ENCODE measurements at places on chromosomes 3 and 15.

DNA sequence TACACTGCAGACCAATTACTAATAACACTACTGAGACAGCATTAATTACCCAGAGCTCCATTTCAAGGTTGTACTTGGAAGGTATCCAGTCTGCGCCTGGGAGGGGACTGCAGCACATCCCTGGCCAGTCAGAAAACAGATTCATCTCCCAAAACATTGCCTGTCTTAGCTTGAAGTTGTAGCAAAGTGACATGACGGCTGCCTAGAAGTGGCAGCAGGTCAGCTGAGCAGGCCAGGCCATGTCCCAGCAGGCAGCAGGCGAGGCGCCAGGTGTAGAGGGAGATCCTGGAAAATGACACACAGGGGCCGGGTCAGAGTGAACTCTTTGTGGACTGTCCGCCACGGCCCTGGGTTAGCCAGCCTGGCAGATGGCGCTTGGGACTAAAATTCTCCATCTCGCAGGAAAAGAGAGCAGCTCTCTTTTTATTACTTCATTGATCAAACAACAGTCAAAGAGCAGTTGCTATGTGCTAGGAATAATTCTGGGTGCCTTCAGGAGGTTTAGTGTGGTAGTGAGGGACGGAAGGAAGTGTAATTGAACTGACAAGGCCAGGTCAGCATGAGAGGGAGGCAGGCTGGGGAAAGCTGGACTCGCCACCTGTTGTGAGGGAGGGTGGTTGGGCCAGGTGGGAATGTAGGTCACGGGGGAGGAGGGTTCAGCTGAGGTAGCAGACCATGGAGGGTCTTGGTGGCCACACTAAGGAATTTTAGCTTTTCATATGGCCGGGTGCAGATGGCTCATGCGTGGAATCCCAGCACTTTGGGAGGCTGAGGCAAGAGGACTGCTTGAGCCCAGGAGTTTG, 1.3 kb upstream of the MAP6D1 start:
- no peak for DNase-seq

DNA sequence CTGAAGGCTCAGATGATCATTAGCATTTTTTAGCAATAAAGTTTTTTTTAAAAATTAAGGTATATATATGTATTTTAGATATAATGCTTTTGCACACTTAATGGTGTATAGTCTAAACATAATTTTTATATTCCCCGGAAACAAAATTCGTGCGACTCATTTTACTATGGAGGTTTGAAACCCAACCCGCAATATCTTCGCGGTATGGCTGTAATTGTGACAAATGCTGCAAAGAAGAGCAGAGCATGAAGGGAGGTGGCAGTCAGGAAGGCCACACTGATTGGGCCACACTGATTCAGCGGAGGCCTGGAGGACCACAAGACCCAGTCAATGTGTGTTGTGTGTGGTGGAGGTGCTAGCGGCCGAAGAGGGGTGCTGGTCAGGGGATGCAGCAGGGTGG, 4.5 kb upstream of the CYP8B1 start:
- DNase-seq = no peak

- DNase-seq = no peak
Measured at GRCh38 chr15:29083858-29084257, 185.8 kb downstream of the NSMCE3 start.

DNA sequence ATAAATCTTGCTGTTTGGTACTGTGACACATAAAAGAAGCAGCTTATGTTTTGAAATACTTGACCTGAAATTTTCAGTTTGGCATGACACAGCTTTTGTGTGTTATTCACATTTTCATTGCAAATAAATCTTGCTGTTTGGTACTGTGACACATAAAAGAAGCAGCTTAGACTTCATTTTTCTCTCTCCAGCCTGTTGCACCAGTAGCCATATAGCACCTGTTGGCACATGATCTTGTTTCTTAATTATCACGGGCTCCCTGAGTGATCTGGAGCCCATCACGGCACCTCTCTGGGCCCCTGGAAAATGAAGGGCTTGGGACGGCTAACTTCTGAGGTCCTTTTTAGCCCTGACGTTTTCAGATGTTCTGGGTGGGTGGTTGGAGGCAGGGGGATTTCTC, 77.4 kb upstream of the SLCO3A1 start:
- DNase-seq = no peak

DNA sequence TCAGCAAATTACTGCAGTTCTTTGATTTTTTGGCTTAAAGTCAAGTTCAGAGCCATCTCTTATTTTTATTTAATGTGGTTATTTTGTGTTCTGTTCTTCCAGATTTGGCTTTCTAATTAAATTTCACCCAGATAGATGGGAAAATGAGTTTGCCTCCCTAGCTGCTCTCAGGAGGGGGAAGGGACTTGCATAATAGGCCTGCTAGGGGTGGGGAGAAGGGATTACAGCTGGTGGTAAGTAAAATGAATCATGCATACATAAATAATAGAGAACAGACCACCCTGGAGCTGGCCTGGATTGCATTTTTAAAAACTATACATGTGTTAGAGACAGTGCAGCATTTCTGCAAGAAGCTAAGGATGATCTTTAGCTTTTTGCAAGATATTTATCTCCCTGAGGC, 3.9 kb upstream of the PXYLP1 start:
- DNase-seq = no peak

DNA sequence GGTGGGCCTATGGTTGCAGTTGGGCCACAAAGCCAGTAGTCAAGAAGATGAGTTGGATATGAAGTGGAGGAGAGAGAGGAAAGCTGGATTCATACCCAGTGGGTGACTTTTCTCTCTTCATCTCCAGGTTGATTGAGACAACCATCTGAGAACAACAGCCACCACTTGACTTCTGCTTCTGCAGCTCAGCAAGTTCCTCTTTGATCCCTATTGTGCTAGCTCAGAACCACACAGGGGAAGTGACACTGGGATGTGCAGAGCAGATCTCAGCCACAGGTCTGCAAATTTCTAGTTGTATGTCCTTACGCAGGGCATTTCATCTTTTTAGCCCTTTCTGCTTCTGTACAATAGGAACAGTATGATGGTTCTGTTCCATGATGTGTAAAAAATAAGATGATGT, 459.2 kb upstream of the ARRDC4 start:
- no peak for DNase-seq

DNA sequence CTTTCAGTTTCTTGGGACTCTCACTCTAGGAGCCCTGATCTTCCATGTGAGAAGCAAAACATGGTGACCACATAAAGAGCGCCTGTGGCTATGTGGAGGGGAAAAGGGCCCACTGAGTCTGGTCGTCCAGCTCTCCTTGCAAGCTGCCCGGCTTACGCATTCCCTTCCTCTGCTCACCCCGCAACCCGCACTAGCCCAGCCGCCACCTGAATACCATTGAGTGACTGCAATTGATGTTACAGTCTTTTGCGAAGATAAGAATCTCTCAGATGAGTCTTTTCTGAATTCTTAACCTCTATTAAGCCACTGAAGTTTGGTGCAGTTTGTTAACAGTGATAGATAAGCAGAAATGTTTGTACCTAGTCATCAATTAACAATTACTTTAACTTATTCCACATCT, 589.0 kb upstream of the DPPA4 start:
- DNase-seq = no peak

DNA sequence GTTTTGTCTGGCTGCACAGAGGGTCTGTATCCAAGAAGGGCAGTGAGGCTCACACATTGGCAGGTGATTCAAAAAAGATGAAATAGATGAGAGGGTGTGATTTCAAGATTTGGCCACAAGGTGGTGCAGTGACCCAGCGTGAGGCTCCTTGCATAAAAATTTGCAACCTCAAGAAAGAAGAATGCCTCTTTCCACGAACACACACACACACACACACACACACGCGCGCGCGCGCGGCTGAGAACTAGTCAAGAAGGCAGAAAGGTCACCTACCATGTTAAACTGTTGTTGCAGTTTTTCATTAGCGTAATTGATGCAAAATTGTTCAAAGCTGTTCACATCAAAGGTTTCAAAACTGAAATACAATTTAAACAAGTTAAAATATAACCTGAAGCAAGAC, 39.2 kb downstream of the MYO5C start:
- DNase-seq = peak; percentile 63

- DNase-seq = no peak
Measured at GRCh38 chr15:94523873-94524272, 292.5 kb downstream of the MCTP2 start.

- no peak for DNase-seq
Measured at GRCh38 chr3:128813097-128813496, 66.3 kb upstream of the ACAD9 start.

GRCh38 chr3:88744896-88745295, 362.5 kb upstream of the EPHA3 start:
- no peak for DNase-seq

DNA sequence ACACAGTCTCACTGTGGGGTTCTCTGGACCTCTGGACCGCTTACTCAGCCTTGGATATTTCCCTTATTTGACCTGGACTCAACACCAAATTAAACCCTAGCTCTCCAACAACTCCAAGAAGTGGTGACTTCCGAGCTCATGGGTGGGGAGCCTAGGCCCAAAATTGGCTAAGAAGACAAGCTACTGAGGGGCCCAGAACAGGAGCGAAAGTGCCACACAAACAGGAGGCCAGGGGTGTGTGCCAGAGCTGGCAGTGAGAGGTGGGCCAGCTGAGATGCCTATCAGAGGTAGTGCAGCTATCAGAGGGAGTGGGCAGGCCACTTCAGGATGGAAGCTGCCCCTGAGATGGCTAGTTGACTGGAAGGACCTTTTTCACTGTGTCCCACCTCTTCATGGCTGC, 151.1 kb upstream of the PRR20G start:
- no peak for DNase-seq

DNA sequence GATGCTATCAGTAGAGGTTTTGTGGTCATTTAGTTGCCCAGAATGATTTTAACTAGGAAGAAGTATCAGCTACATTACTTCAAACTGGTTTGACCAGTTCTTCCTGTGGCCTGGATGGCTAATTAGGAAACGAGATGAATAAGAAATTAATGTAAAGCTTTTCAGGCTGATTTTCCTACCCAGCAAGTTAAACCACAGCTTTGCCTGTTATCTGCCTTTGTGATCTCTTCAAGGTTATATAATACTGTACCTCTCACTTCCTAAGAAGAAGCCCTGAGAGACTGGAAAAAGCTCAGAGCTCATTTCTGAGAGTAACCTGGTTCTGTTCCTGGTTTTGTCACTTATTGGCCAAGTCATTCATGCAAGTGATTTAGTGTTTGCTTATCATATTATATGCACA, 782.2 kb upstream of the GOLIM4 start:
- no peak for DNase-seq

DNA sequence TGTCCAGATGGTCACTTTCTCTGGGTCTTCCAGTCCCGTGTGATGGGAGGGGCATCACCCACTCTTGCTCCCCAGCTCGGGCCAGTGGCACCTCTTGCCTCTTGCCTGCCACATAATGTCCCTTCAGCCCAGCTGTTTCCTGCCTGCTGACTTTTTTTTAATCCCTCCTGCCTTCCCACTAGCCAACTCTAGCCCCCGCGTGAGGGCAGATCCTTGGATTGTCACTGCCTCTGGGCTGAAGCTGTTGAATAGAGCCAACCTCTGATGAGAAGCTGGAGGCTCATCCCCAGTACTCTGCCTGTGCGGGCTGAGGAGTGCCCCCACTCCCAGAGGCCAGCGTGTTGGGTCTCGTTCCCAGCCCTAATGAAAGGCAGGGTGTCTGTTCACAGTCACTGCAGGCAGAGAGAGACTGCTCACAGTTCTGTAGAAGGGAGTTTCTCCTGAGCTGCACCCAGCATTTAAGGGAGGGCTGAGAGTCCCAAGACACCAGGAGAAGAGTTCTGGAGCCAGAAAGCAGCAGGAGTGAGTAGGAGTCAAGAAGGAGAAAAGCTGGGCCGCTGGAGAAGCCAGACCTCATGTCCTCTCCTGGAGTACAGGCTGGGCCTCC, 30.1 kb upstream of the TIMP4 start:
- no peak for DNase-seq

DNA sequence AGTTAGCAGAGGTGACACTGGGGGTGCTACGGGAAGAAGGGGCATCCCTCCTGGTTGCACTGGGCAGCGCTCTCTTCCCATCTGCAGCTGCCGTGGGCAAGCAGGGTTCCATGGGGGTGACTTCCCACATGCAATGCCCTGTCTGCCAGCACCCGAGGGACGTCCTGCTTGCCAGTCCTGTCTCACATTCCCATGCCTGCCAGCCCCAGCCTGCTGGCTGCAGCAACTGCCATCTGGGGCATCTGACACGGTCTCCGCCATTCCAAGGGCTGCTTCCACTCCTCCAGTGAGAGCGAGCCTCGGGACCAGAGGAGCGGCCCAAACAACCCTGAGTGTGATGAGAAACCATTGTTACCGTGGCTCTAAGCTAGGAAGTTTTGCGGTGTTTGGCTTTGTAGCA, 45.4 kb upstream of the RPL32 start:
- no peak for DNase-seq

- DNase-seq = no peak
Measured at GRCh38 chr3:98735761-98736269, 27.3 kb upstream of the ST3GAL6 start.

GRCh38 chr3:35817216-35817615, 177.9 kb downstream of the ARPP21 start:
- no peak for DNase-seq

GRCh38 chr15:65323071-65323511, 18.6 kb downstream of the RNU5B-1 start:
- DNase-seq = no peak

GRCh38 chr3:29581311-29581710, 300.4 kb downstream of the RBMS3 start:
- DNase-seq = no peak

DNA sequence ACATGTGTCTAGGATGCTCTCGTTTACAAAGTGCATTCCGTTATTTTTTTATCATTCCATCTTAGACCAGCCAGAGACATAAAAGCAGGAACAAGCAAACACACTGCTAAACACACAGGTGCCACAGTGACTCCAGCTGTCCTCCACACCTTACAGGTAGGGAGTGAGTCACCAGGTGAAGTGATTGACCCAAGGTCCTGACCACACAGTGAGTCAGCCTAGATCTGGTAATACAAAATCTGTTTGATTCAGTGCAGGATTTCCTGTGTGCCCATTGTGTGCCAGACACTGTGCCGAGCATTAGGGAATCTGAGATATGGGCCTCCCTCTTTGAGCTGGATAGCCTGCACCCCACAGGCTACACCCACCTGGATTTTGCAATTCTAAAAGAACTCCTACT, 16.7 kb upstream of the BFSP2 start:
- DNase-seq = no peak

- no peak for DNase-seq
Measured at GRCh38 chr3:129868912-129869311, 24.6 kb downstream of the TMCC1 start.

- DNase-seq = no peak
Measured at GRCh38 chr3:38645076-38645475, 4.4 kb downstream of the SCN5A start.

- DNase-seq = no peak
Measured at GRCh38 chr15:74316141-74316540, 51.3 kb downstream of the CYP11A1 start.

Data from T-helper 2 cell treated with Interferon-gamma antibody and Interleukin-4, amounts not matched to agents 5 μg/mL and 100 μg/mL, for 36 hours (primary cell).